ENCODE measurements at places on chromosomes 3 and 15. TPM values are rescaled to one million over a fixed set of nuclear protein-coding genes. Genes with fewer than 3 reads are reported as not detected.

DNA sequence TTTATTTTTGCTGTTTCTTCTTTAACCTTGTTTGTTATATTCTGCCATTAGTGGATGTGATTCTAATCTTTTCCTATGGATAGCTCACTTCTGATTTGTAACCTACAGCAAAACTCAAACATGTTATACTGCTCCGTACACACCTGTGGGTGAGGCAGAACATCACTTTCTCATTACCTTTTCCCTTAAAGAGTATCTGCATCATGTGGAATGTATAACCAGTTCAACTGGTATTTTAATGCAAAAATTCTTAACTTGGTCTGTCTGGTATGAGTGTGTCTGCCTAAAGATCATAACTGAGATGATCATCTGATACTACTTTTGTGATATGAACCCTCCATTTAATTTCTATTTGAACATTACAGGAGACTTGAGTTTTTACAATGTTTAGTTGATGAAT is 13.0 kb upstream of the UPK1B start:
- DNase-seq: no peak

DNA sequence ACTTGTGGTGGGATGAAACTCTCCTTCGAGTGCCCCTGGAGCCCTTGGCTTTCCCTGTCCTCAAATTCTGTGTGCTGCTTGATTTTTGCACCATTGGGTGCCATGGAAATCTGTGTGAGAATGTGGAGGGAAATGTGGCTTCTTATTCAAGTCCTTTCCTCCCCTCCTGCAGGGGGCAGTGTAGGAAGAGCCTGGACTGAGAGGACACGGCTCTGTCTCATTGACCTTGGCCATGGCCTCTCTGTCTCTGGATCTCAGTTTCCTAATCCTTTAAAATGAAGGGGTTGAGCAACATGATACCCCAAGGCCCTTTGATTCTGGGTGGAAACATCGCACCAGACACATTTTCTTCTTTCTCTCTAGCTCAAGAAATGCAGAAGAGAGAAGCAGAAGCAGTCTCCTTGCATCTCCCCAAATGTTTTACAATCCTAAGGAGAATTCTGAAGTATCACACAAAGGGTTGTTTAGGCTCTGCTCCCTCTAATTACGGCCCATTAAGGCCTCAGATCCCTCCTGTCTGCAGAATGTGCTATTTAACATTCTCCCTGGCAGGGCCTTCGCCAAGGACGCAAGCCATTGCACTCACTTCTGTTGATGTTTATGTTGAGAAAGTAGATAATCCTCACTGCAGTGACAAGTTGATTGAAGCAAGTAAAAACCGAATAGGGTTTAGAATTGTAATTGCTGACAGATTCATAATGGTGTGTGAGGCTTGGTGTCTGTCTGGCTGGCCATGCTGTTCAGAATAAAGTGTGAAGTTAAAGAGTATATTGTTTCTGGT is 169.1 kb downstream of the TPRG1 start:
- DNase-seq: peak; percentile 43

DNA sequence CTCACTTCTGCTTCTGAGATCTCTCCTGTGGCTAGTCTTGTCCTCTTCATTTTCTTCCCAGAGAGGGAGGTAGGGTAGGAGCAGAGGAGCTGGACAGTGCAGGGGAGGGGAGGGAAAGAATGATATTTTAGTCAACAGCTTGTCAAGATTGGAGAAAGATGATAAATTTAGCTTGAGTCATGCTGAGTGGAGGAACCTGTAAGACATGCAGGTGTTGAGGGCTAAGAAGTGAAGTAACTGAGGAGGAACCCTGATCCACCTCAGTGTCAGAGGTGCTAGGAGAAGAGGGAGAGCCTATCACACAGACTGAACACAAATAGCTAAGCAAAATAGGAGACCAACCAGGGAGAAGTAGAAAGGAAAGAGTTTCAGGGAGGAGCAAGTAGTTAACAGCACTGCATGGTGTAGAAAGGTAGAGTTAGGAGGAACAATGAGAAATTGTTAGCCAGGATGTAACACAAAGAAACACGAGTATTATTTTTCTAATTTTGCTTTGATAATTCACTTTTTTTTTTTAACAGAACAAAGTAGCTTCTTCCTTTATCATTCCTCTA is 108.2 kb upstream of the CHRM5 start:
- no peak for DNase-seq

DNA sequence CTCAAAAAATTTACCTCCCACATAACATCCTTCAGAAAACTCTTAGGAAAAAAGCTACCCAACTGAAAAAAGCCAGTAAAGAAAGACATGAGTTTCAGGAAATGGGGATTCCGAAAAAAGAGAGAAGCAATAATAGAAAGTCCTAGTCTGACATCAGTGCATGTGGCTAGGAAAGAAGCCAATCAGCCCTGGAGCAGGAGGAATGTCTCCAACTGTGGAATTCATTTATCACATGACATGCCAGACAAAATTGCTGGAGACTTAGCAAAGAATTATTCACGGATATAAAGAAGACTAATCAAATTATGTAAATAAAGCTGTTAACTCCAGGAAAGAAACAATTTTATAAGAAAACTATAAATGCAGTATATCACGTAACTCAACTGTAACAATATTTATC is 258.9 kb upstream of the RARB start:
- peak; percentile 10 for DNase-seq

DNA sequence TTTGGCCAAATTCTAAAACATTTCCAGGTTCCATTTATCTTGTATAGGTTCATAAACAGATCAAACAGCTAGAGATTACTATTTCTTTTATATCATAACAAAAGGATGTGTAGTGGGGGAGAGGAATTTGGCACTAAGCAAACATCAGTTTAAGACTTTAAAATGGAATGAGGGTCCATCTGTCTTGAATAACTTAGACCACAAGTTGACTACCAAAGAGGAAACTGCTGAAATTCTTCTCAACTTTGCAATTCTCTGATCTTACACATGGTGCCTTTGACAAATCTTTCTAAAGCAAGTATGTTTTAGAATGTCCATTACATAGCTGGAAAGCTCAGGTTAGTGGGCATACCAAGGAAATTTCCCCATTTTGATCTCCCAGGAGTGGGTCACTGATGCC is 140.5 kb upstream of the ADAMTS9 start:
- no peak for DNase-seq

DNA sequence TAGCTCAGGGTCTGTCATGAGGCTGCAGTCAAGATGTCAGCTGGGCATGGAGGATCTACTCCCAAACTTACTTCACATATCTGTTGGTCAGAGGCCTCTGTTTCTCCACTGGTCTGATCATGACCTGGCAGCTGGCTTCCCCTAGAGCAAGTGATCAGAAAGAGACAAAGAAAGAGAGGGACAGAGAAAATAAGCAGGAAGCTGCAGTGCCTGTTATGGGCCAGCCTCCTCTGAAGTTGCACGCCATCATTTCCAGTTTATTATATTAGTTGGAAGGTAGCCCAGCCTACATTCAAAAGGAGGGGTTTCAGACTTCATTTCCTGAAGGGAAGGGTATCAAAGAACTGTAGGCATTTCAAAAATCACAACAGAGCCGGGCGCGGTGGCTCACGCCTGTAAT is 5.0 kb upstream of the RPP25 start:
- peak; percentile 83 for DNase-seq

DNA sequence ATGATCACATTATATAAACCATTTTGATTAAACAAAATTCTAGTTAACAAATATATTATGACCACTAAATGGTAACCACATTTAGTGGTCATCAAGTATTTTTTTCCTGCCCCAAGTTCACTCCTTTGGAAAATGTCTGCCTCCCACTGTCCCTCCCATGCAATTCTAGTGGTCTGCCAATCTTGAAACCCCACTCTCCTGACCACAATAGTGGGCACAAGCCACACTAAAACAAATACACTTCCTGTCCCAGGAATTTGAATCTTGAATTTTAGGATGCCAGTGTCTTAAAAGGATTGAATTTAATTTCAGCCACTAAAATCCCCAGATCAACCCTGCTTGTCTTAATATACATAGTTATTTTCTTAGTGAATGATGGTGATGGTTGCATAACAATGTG is 14.0 kb upstream of the GPR156 start:
- no peak for DNase-seq

GRCh38 chr3:169663951-169664820 is 674 bp upstream of the MECOM start:
- peak; percentile 59 for DNase-seq

CRYBG3 gene
- 64.0 TPM for total RNA-seq

GMNC gene
- total RNA-seq: 0.34 TPM

CISH gene
- total RNA-seq: 42.9 TPM

MTFMT gene
- total RNA-seq: 15.0 TPM

AGTR1 gene
- 3.2 TPM for total RNA-seq

UPK1B gene
- 0.21 TPM for total RNA-seq

Measured in lung (tissue), 17 donors.